NCI-H510A (cell line): ENCODE measurements at places on chromosomes 3 and 15.
A peak's percentile ranks its signal among the peaks of the same experiment; 100 is the strongest.

DNA sequence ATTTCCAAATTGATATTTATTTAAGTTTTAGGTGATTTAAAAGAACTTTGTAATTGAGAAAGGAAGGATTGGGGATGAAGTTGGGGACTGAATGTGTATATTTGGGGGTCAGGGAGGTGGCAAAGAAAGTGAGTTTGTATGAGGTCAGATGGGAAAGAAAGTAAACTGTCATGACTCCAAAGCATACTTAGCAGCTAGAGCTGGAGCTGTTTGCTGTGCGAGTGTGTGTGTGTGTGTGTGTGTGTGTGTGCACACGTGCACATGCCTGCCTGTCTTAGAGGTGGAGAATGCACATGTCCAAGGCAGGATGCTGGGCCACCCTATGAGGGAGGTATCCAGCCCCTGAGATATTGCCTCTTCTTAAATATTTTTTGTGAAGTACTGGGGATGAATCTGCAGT is 21.0 kb downstream of the BOC start:
- no peak for DNase-seq

DNA sequence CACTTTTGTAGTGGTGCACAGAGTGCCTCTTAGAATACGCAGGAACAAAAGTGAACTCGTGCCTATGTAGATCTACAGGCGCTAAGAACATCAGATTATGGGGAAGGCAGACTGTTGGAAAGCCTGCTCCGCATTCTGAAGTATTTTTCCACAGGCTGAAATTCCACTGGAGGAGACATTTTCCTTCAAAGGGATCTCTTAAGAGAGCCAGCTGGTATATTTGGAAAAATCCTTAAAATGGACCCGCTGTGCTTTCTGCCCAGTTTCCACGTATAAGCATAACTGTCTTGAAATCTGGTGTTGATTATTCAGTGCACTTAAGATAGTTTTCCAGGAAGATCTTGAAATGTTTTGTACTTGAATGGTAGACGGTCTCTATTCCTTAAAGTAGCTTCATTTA is 34.7 kb upstream of the ICE2 start:
- no peak for DNase-seq

- no peak for DNase-seq
These were observed 28.9 kb upstream of the ICE2 start for GRCh38 chr15:60507596-60508424.

DNA sequence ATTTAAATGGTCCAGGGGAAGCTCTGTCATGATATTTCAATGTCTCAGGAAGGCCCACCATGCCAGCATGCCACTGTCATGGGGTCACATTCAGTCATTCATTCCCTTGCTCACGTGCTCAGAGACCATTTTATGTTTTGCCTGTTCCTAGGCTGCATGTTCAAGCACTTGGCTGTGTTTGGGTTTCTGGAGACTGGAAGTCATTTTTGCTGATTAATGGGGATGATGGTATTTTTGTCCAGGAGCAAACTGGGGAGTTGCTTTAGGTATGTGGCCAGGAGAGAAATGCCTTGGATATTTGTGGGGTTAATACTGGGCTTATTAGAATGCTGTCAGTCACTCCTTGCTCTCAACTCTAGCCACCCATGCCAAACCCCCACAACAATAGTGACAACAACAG is 303.5 kb downstream of the PTPRG start:
- DNase-seq: no peak

GRCh38 chr15:73114064-73114463 is 61.8 kb downstream of the NEO1 start:
- DNase-seq: no peak

- DNase-seq: no peak
These were observed 2.8 kb downstream of the NISCH start for GRCh38 chr3:52458031-52458760.

GRCh38 chr3:20984594-20985205 is 766.3 kb downstream of the ZNF385D start:
- DNase-seq: no peak

DNA sequence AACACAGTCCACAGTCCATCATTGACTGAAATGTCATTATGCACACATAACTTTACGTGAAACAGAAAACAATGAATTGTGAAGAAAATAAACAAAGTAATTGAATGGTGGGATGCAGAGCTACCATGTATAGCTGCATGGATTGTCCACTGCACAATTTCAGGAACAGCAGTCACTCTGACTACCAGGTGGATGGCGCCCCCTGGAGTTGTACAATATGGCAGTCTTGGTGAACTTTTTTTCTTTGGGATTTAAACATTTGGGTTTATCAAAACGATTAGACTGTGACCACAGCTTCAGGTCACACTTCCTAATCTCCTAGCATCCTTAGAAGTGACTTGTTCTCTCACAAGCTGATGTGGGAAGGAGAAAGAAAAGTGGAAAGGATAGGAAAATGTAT is 48.9 kb upstream of the TCF12 start:
- DNase-seq: no peak

GRCh38 chr3:134061401-134061800 is 31.7 kb upstream of the SLCO2A1 start:
- no peak for DNase-seq

- DNase-seq: no peak
These were observed 15.9 kb upstream of the ACTL6A start for GRCh38 chr3:179546814-179547241.

DNA sequence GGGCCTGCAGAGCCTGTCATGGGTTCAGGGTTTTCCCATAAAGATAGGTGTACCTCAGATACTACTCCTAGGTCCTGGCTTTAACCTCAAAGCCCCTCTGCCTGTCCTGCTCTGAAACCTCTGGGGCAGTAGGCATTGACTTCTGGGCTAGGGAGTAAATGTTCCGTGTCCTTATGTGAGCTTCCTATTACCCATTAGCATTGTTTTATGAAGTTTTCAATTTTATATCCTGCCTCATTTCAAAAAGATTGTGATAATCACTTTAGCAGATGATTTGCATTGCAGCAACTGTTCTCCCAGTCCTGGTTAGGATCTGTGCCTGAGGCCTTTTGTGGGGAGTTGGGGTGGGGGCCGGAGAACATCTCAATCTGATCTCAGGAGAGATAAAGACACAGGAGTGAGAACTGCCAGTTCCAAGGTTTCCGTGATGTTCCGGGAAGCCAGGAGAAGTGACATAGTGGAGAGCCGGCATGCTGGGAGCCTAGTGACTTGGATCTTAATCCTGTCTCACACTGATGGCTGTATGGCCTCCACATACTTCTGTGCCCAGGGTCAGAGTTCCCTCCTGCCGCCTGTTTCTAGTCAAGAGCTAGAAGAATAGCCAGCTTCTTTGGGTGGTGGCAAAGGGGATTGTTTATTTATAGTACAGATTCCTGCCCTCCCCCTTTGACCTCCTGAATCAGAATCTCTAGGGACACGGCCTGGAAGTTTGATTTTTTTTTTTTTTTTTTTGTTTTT is 10.6 kb downstream of the TPM1 start:
- DNase-seq: no peak

DNA sequence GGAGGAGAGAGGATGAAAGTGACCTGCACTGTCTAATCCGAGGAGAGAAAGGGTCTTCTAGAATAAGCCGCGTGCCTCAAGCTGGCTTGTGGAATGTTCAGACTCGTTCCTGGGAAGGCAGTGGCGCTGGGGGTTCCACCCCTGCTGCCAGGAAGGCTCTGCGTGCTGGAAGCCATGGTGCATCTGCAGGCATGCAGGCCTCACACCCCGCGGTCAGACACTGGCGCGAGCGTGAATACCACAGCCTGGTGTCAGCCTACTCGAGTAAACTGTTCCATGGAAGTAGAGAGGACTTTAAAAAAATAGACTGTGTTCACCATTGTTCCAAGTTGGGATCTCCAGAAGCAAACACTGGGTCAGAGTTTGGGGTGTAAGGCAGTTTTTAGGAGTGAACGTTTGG is 25.9 kb upstream of the GABRG3 start:
- no peak for DNase-seq

GRCh38 chr15:69807721-69808120 is 290.0 kb downstream of the TLE3 start:
- DNase-seq: no peak

- DNase-seq: peak; percentile 82
These were observed 636 bp upstream of the STT3B start for GRCh38 chr3:31531992-31532586.

DNA sequence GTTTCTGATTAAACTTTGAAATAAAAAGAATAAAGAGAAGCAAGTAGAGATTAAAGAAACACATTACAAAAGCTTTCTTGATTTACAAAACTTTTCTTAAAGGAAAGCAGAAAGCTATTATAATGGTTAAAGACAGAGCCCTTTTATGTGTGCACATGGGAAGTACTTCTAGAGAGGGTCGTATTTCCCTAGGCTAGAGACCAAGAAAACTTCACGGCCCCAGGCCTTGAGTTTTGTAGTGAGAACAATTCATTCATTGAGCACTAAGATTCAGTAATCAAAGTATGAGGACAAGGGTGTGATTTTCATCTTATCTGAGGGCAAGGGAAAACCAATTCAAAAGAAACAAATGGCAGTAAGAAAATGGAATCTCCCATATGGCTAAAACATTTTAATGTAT is 854.1 kb downstream of the ROBO1 start:
- no peak for DNase-seq
